ENCODE measurements at places on chromosomes 1 and 21. TPM values are rescaled to one million over a fixed set of nuclear protein-coding genes. Genes with fewer than 3 reads are reported as not detected.
A peak's percentile ranks its signal among the peaks of the same experiment; 100 is the strongest.

DNM3 gene
- total RNA-seq: 2.1 TPM

NOS1AP gene
- total RNA-seq: not detected

FAM72B gene
- 25.6 TPM for total RNA-seq

ATP1A2 gene
- total RNA-seq: not detected

DNA sequence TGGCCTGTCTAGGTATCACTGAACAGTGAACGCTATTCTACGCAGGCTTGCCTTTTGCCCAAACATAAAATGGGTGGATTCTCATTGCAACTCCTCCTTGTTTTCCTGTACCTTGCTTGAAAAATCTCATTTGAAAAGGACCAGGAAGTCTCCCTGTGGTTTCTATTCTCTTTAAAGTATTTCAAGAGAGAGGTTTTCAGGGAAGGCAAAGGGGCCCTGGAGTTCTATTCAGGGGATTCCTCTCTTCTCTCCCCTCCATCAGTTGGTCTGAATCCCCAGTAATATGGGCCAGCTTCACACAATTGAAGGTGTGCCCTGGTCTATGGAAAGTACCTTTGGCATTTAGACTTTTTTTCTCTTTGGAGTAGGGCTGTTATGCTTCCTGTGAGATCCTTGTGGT, 311.3 kb downstream of the RGS7 start:
- no peak for DNase-seq
- H3K27ac ChIP-seq: no peak overlapping the region
- H3K27me3 ChIP-seq: no peaks in the 10 kb centered on the region
- no peaks in the 10 kb centered on the region for H3K4me1 ChIP-seq
- H3K4me3 ChIP-seq: no peak overlapping the region

DNA sequence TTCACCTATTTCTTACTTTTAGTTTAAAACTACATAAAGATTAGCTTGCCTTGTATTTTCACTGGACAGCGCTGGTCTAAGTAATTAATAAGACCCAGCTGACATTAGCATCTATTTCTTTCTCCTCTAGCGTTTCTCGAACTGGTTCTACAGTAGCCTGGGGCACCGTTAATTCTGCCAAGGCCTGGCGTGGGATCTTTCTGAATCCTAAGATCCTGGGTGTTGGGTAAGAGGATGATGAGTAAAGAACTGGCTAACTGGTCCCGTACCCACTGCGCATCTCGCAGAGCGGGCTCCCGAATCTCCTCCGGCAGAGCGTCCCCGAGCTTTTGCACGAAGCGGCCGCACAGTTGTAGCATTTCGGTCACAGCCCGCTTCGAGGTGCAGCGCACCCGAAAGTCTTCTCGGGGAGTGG, 309 bp downstream of the NSL1 start:
- DNase-seq: no peak
- H3K4me1 ChIP-seq: peaks cover 41% of the 10 kb centered on the region
- peak overlapping the region; percentile 99 for H3K4me3 ChIP-seq
- peak overlapping the region; percentile 99 for H3K27ac ChIP-seq
- no peaks in the 10 kb centered on the region for H3K27me3 ChIP-seq

Data from activated CD4-positive, alpha-beta T cell treated with anti-CD3 and anti-CD28 coated beads, Interleukin-2, amount 10 ng/mL, durations not matched to agents 7 days and 5 days (primary cell).